ENCODE measurements at places on chromosomes 4 and X.

- no peak for DNase-seq
These were observed 150.5 kb downstream of the TBCK start for GRCh38 chr4:106165351-106166010.

DNA sequence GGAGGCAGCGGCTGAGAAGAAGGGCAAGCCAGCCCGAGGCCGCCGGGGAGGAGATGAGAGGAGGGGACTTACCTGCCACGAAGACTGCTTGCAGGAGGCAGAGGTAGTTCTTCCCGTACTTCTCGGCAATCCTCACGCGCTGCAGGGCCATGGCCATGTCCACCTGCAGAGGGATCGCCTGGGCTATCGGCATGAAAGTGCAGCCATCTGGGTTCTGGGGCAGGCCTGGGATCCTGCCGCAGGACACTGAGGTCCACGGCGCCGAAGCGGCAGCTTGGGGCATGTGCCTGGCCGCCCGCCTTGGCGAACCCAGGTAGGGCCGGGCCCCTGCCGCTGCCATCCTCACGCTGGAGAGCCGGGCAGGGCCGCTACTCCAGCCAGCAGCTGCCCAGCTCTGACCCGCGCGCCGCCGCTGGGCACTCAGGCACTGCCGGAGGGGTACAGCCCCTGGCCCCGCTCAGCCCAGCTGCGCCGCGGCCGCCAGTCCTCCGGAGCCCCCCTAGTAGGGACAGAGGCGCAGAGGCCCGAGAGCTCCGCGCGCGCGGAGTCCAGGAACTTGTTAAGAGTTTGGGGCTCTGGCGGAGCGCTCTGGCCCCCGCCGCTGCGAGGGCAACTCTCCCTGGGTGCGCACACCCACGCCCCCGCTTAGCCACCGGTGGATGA lies 16.0 kb downstream of the MCF2 start:
- no peak for DNase-seq

DNA sequence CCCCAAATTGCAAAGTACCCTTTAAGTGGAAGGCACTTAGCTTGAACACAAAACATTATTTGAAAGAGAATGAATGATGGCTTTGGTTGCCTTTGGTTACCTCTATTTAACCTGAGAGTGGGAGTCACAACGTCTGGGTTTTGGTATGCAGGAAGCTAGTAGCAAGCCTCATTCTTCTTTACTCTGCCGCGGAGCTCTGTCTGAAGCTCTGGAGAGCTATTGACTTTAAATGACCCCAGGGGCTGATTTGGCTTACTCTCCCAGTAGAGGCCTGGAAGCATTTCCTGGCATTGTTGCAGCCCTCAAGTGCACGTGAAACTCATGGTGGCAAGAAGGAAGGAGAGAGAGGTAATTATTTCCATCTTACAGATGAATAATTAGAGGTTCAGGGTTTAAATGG lies 81.8 kb upstream of the MAGEA4 start:
- no peak for DNase-seq

- DNase-seq, result no peak
These were observed 41.1 kb downstream of the HSD17B13 start for GRCh38 chr4:87281603-87282002.

DNA sequence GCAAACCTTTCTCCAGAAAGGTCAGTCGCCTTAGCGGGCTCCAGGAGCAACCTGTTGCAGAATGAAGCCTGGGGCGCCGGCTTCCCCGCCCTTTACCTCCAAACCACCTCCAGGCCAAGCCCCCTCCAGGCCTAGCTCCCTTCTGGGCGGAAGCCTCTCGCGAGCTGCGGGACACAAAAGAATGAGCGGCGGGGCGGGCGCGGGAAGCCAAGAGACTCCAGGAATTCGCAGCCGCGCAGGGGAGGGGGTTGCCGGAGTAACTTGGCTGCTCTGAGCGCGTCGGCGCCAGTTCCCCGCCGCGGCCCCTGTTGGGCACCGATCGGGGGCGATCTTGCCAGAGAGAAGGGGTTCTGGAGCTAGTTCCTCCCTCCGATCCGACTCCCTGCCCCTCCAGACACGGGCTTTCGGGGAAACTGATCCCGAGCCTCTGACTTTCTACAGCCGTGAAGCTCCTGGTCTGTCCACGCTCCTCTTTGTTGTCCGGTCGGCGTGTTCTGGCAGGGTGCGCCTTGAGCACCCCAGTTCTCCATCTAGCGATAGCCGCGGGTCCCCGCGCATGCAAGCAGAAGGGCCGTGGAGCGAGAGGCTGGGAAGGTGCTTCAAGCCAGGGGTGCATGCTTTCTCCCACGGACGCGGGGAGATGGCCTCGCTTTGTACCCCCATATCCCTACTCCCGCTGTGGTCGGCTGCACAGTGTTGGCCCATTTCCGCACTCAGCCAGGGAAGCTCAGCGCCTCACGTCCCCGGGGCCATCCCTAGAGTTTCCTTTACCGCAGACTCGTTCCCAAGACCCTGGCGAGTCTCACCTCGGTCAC lies 1.2 kb downstream of the PROM1 start:
- no peak for DNase-seq

- no peak for DNase-seq
These were observed 44.3 kb downstream of the HSD17B13 start for GRCh38 chr4:87278335-87278794.

GRCh38 chr4:78571804-78572203 lies 20.2 kb downstream of the ANXA3 start:
- no peak for DNase-seq

GRCh38 chrX:132001127-132001526 lies 22.0 kb upstream of the STK26 start:
- no peak for DNase-seq

DNA sequence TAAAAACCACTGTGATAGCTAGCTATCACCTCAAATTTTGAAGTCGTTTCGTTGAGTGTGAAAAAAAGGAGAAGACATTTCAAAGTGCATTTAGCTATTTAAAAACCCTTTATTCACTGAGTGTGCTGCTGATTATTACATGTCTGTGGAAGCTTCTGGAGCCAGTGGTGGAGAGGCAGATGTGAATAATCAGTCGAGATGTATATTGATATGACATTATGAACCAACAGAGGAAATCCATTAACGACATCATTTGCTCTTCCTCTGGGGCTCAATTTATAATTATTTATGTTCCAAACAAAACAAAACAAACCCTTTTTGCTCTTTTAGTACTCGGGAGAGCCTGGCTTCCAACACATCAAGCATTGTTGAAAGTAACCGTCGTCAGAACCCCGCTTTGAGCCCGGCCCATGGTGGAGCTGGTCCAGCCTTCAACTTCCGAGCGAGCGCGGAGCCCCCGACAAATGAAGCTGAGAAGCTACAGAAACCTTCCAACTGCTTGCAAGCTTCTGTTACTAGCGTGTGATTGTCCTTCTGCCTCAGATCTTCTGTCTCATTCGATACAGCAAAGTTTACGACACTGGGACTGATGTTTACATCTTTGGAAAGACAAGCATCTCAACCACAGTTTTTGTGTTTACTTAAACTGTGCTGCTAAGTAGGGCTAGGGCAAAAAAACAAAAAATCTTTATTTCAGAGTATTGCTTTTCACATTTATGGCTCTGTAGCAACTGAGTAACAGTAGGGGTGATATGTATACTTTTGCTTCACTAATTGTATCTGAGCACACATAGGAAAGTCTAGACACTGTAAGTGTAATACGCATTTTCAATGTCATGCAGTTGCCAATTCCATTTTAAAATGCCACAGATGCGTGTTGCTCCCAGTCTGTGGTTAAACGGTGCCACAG lies 111.9 kb downstream of the STOX2 start:
- no peak for DNase-seq

DNA sequence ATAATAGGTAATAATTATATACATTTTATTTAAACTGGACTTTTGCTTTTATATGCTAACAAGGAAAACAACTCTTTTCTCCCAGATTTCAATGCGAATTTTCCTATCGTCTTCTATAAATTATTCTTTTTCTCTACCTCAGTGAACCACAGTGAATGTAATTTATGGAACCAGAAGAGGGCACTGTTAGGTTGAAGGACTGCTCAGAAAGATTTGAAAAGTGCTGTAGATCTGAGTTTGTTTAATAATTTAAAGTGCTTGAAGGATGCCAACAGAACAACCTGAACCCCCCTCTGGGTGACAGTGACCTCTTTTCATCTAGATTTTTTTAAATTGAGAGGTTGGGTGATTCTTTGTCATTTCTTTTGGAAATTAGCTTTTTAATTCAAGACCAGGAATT lies 54.9 kb downstream of the PHOX2B start:
- no peak for DNase-seq

DNA sequence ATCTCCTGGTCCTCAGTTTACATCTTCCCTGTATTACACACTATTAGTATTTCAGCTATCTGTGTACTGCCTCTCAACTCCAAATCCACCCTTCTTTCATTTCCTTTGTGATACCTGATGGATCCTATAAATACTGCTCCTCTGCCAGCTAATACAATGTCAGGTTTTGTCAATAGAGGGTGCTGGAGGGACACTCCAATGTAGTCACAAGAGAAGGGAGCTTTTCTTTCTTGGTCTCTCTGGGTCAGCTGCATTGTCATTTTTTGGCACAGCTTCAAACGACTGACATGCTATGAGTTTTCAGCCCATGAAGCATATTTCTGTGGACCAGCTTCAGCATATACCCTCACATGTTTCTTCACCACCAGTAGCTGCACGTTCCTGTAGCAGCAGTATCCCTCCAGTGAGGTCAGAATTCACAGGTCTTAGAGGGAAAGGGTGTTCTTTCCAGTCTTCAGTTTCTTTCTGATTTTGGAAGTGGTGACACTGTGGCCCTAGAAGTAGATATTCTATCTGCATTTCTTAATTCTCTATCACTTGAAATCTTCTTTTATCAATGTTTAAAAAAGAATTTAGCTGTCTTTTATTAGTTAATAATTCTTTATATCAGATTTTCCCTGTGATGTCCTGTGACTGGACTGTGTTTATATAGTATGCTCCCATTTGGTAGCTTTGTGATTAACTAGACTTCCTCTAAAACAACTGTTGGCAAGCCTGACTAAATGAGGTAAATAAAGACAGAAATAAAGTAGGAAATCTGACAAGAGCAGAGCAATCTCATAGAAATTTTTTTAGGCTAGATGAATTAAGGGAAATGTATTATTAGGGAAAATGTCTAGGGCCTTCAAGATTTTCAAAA lies 60.6 kb downstream of the GABRA2 start:
- no peak for DNase-seq

DNA sequence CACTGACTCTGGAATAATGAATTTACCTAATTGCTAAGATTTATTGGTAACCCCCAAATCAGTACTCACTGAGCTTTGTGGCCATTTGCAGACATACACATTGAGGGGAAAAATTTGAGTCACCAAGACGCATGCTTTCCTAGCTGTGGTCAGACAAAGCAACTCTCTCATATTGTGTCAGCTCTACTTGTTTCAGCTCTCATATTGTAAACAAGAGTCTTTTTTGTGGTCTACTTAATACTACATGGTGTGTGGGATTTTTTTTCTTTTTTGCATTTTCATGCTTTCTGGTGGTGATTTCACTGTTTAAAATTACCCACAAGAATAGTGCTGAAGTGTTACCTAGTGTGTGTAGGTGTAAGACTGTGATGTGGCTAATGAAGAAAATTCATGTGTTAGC lies 428.2 kb upstream of the GALNT7 start:
- no peak for DNase-seq

DNA sequence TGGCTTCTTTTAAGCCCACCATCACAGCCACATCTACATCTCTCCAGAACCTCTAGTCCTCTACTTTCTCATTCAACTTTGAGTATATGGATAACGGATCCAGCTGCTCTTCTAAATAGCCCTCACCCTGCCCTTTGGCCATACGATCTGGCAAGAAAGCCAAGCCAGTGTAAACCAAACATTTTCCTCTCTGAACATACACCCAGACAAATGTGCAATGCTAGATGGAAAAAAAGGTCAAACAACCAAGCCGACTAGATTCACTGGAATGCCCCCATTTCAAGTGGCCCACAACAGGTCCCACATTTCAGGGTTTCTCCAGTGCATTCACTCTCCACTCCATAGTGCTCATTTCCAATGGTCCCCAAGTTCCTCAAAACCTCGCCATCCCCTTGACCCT lies 24.0 kb downstream of the USP46 start:
- no peak for DNase-seq

DNA sequence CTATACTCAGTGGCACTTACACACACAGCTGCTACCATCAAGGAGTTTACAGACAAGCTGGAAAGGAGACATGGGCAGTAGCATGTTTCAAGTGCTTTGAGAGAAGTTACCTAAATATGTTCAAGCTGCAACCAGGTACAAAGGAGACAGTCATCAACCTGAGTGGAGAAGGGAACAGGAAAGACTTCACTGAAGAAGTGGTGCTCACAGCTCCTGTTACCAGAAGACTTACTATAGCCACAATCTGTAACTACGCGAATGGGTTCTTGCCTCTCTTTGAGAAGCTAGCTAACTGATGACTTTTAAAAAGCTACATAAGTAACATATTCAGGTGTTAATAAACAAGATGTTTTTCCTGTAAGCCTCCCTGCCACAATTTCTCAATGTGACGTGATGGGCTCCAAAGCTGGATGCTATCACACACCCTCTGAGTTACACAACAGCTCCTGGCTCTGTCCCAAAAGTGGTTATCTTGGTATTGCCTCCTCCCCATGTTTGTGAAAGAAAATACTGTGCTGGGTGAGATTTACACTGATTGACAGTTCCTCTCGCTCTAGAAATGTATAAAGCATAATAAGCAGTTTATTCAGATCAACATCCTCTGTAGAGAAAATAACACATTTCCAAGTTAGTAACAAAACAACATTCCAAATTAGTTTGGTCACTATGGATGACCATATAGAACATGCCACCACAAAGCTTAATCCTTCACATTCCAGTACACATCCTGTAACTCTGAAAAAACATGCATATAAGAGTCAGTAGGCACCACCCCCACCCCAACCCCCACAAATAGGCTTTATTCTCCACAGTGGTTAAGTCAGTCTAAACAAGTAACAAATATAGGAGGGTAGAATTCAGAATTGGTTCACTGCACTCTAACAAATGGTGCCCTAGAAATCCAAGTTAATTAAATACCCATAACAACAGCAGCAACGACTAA lies 81.8 kb downstream of the FRYL start:
- peak; percentile 17 for DNase-seq

Data from natural killer cell (primary cell).